ENCODE measurements at places on chromosomes 7 and 10.

DNA sequence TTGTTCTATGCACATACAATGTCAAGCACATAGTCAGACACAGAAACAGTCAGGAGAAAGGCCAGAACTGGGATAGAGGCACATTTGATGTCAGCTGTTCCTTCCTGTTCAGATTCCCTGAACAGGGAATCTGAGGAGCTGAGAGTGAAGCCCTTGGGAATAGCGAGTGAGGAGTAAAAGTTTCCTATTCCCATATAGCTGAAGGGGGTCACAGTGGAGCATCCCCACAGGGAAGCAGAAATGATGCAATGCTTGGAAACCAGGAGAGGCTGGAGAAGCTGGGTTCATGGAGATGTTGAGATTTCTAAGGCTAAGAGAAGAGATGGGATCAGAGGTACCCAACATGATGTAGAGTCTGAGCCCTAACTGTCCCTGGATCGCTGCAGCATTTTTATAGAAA is 11.3 kb upstream of the PRXL2A start:
- DNase-seq: no peak

- DNase-seq: no peak
Observed at GRCh38 chr7:6701860-6702259, 4.9 kb downstream of the ZNF12 start.

- DNase-seq: no peak
Observed at GRCh38 chr10:25120188-25120587, 54.6 kb upstream of the GPR158 start.

GRCh38 chr7:67391168-67391567 is 394.5 kb downstream of the TYW1 start:
- no peak for DNase-seq

DNA sequence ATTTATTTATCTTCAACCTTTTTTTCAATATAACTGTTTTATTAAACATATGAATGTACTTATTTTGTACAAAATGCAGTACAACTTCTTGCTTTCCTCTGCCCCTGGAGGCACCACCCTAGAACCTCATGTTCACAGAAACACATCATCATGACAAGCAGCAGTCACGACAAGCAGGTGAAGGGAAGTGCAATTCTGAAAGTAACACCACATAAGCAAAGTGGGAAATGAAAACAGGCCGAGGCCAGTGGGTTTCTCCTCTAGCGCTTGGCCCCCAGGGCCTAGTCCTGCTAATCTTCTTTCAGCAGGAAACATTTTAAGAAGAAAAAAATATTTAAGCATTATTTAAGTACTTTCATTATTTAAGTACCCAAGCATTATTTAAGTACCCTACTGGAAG is 598.1 kb downstream of the SH2D4B start:
- DNase-seq: no peak

GRCh38 chr10:77641788-77642397 is 4.3 kb upstream of the KCNMA1 start:
- peak; percentile 76 for DNase-seq

GRCh38 chr7:99001482-99002147 is 123.3 kb downstream of the TRRAP start:
- no peak for DNase-seq

GRCh38 chr7:28592861-28593260 is 180.5 kb downstream of the CREB5 start:
- DNase-seq: no peak

GRCh38 chr10:114511881-114512280 is 107.6 kb upstream of the AFAP1L2 start:
- no peak for DNase-seq

DNA sequence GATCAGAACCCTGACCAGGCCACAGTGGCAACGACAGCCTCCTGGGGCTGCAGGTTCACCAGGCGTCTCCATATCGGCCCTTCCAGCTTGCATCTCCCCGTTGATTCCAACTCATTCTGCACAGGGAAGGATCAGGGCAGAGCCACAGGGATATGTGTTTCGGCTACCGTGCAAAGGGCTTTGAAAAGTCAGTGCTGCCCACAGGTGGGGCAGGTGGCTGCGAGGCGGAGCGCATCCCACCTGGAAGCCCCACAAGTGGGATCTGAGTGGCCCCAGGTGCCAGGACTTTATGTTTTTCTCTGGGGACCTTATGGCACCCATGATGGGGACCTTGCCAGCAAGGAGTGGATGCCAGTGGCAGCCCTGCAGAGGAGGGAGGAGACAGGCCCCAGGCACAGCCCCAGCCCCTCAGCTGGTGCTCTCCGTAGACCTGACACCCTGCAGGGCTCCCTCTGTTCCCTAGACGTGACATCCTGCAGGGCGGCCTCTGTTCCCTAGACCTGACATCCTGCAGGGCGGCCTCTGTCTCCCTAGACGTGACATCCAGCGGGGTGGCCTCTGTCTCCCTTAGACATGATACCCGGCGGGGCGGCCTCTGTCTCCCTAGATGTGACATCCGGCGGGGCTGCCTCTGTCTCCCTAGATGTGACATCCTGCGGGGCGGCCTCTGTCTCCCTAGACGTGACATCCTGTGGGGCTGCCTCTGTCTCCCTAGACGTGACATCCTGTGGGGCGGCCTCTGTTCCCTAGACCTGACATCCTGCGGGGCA is 189.4 kb downstream of the ELFN1 start:
- no peak for DNase-seq

DNA sequence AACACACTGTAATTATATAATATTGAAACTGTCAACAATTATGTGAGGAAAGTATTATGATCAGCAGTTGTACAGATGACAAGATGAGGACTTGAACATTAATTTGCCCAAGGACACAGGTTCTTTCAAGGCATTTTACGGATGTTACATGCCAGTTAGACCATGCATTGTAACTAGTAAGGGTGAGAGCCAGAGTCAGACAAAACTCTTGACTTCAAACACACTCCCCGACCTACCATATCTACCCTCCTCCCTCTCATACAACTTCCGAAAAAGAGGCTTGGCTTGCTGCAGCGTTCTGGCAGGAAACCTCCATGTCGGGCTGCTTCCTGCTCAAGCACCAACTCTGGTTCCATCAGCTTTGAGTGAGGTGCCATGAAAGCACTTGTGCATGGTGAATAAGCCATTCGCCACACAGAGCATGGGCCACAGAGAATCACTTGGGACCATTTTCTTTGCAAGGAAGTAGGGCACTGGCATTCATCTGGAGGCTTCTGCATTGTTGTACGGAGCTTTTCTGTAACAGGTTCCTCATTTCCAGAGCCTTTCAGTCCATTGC is 53.2 kb downstream of the FOXI2 start:
- DNase-seq: no peak

GRCh38 chr10:105770524-105771212 is 1129.6 kb downstream of the SORCS3 start:
- no peak for DNase-seq

DNA sequence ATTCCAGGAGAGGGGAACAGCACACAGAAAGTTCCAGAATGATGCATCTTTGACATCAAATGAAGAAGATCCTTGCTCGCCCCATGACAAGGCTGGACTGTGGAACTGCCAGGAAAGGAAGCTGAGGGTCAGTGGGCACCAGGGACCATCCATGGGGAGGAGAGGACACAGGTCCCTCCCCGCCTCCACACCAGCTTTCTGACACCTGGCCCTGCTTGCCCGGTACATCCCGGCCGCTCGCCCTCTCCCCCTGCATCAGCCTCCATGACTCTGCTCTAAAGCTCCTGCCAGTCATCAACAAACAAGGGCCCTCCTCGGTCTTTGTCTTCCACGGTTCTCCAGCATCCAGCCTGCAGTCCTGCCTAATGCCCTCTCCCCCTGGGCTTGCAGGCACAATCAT is 222.3 kb downstream of the GRID1 start:
- no peak for DNase-seq

DNA sequence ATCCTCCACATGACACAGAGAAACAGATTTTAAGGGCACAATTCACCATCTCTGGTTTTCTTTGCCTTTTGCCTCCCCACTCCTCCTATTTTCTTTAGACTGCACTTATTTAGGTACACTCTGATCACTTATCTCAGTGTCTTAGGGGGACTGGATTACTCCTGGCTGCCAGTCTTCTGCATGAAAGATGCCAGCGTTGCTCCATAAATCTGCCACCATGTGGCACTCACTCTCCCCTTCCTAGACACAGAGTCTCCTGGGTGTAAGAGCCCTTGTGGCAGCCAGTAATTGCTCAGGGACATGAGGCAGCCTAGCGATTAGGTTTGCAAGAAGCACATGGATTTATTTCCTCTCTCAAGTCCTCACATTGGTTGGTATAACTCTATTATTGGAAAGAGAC is 34.5 kb upstream of the RBM20 start:
- peak; percentile 65 for DNase-seq

GRCh38 chr10:124605001-124605370 is 139.2 kb downstream of the FAM53B start:
- no peak for DNase-seq

DNA sequence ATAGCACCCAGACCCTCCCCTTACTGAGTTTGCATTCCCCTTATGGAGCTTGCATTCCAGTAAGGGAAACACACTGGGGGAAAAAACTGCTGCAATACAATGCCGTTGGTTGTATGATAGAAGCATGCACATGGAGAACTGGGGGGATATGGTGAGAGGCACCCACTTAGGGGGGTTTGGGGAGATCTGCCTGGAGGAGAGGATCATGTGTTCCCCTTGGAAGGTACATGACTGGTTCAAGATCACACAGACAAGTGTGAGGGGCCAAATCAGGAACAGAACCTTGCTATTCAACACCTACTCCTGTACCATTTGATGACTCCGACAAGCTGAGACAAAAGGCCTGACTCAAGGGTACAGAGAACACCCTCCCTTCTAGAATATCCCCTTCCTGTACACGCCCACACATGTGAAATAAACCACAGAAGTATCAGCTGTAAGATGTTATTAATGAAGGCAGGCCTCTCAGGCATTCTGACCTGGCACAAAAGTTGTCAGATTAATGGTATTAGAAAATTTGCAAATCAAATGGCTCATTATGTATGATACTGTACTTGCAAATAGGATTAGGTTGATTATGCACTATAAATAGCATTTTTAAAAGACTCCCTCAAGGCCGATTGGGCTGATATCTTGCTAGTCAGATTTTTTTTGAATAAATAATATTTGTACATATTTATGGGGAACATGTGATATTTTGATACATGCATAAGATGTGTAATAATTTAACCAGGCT is 122.2 kb downstream of the NPY start:
- DNase-seq: no peak

All from SK-N-DZ (cell line).